ENCODE measurements at places on chromosomes 2 and 18. TPM values are rescaled to one million over a fixed set of nuclear protein-coding genes. Genes with fewer than 3 reads are reported as not detected.

NEURL3 gene
- total RNA-seq, result 0.20 TPM

SNTG2 gene
- not detected for total RNA-seq

DNA sequence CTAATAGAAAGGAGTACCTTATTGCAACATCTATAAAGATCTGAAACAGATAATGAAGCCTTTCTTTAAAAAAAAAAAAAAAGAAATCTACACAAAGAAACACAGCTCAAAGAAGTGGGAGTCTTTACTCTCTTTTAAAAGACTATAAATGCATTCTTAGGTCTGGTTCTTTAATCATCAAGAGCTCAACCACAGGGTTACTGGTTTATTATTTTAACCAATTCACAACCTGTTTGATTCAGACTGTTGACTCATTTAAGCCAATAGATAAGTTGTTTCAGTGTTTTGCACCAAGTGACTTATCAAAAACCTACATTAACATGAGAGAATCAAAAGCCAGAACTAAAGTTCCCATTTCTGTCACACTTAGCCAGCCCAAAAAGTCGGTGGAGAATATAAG lies 93.1 kb downstream of the TCF4 start:
- DNase-seq, result no peak

DNA sequence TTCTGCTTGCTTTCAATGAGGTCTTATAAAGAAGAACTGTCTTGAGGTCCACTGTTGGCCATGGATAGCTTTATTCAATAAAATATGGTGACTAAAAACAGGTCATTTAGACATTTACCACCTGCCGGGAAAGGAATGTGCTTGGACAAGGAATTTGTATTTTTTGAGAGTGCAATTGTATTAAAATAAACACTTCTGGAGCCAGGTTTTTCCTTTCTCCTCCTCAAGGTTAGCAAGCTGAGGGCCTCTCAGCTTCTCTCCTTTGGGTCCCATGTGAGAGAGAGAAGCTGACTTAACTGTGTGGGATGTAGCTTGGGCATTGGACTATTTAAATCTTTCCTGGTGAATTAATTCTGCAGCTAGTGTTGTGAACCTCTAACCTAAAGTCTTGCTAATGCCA lies 321.0 kb downstream of the MEIS1 start:
- DNase-seq, result no peak

DNA sequence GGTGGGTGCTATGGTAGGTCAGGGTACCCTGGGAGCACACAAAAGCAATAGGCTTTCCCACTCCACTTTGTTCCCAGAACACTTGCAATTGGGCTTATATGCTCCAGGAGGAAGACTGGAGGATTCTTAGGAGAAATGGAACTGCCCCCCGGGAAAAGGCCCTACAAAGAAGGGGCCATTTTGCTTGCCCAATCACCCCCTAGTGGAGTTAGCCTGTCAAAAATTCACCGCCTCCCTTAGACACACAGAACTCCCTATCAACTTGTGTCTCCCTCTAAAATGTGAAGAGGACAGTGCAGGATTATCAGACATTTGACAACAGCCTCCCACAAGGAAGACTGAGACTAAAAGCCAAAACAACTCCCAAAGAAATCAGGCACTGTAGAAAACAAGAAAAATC lies 36.5 kb downstream of the NLRC4 start:
- no peak for DNase-seq

VWC2L gene
- total RNA-seq, result not detected

- peak; percentile 81 for DNase-seq
These were observed 115.4 kb downstream of the ACAA2 start for GRCh38 chr18:49697757-49698524.

DNA sequence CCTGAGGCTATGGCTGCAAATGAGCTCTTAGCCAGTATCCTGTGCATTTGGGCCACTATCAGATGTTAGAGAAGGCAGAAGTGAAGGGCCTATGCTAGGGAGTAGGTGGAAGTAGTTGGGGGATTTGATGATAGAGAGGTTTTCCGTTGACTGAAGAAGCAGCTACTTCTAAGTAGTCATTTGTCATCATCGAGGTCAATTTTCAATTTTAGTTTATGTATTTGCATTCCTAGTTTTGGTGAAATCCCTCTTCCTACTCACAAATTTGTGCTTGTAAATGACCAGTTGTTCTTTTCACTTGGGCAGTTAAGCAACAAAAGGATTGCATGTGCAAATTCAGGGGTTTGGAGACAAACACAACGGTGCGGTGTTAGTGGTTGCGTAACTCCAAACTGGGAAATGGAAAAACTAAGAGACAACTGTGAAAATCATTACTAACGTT lies 48.5 kb upstream of the PELI1 start:
- DNase-seq, result no peak

- DNase-seq, result no peak
These were observed 307.4 kb upstream of the VWC2L start for GRCh38 chr2:214103276-214104001.

NTSR2 gene
- not detected for total RNA-seq

TUBA4B gene
- not detected for total RNA-seq

DNA sequence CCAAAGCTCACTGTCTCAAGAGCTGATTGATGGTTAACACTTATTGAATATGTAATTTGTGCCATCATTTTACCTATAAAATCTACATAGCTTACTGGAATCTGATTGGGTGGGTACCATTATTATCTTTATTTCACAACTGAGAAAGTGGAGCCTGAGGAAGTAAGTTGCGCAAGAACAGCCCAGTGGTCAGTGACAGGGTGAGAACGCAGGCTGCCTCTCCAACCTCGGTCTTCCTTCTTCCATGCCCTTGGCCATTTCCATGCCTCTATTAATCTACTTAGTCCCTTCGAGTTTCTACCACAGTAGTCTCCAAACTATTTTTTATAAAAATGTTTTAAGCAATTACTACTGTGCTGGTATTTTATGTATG lies 390.9 kb upstream of the VWC2L start:
- DNase-seq, result no peak

DNA sequence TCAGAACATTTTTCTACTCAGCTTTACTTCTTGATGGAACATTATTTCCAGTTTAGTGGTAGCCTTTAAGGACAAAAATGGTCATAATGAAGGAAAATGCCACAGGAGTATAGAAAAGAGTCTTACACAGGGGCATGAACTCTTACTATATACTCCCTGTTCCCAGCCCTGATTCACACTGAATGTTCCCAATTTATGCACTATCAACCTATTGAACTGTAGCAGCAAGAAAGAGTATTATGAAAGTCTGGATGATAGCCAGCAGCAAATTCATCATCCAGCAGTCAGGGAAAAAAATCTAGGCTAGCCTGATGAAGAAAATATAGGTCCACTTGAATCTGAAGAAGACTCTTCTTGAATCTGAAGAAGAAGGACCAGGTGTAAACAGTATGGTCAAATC lies 1170.3 kb upstream of the CHAC2 start:
- DNase-seq, result no peak

FBXO15 gene
- not detected for total RNA-seq

DNA sequence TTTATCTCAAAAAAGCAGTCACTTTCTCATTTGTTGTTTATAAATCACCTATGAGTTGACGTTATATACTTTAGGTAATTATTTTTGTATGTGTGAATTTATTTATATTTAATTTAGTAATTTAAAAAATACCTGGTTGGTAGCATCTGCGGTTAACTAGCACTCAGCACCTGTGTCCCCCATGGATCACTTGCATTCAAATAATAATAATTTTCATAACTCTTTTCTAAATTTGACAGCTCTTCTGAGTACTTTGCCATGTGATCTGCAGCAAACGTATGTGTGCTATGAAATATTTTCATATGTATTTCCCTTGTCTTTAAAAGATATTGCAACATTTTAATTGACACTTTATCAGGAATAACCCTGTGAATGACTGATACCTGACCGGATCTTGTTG lies 88.1 kb downstream of the CMPK2 start:
- no peak for DNase-seq

GRCh38 chr2:208065476-208065875 lies 40.1 kb upstream of the PLEKHM3 start:
- no peak for DNase-seq

DNA sequence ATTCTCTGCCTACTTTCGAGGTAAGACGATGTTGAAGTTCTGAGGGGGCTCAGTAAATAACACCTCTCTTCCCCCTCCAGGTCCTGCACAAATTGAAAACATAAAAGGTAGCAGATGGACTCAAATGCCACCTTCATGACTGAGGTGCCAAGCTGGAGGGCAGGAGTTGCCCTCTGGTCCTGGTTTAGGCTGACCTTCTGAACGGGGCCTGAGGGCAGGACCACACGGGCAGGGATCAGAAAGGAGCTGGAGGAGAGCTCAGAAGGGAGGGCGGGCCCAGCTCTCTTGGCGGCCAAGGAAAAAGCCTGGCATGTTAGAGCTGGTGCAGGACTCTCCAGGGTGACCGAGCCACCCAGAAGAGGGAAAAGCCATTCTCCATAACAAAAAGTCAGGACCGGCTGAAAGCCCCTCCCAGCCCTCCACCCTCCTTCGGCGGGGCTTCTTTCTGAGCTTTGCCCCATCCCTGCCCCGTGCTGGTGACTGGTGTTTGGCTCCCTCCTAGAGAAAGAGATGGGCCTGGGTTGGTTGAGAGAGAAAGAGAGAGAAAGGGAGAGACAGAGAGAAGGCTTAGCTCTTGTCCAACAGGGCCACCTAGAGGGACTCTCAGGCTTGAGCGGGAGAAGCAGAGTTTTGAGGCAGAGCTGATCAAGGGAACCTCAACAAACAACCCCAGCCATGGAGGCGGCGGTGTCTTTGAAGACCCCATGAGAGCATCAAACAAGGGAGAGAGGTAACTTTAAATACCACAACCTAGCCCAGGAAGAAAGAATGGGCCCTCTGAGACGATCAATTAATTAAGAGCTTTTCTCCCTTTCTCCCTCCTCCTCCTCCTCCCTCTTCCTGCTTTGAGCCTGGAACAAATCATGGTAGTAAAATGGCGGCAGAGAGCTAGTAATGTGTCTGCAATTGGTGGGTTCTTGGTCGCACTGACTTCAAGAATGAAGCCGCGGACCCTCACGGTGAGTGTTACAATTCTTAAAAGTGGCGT lies 50.8 kb downstream of the WIPF1 start:
- DNase-seq, result no peak

DNA sequence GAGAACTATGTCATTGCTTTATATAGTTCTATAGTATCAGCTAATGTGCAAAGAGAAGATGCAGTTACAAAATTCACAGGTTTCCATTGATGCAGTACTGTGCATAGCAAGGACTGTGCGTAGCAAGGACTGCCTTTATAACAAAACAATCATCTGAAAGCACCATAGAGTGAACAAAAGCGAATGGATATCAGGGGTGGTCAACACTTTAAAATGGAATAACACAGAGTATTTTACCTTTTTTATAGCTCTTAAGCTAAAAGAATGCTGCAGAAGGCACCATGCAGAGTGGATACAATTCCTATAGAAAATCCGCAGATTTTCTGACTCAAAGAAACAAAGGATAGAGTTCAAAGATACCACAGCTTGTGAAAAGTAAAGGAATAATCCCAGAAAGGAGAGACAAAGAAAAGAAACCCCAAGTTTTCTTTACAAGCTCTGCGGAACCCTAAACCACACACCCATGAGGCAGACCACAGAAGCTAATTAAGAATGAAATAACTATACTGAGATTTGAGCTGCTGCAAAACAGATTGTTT lies 229.9 kb upstream of the DTNA start:
- DNase-seq, result no peak

DNA sequence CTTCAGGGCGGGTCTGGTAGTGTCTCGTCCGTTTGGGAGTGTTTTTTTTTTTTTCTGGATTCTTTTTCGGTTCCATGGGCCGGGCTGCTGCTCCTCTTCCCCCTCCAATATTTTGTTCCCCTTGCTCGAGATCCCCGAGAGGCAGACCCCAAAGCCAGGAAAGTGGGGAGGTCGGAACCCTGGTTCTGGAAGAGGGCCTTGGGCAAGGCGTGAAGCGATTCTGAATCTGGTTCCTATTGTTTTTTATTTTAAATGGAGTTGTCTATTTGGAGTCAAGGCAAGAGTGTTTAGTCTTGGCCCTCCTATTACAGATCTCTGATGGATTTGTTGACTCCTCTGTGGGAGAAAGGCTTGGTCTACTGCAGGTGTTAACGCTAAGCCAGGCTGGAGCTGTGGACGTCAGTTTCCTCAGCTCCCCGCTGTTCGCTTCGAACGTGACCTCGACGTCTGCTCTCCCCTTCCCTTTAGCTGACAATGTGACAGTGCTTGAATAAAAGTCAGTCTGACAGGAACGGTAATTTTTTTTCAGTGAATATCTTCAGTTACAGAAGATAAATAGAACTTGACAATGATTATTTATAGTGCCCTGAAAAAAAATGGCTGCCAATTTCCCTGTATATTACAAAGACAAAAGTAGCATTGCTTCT lies 683 bp upstream of the DNAJC27 start:
- peak; percentile 71 for DNase-seq

FNDC4 gene
- 11.4 TPM for total RNA-seq

CHRND gene
- 0.53 TPM for total RNA-seq

SLC35G4 gene
- not detected for total RNA-seq

DNA sequence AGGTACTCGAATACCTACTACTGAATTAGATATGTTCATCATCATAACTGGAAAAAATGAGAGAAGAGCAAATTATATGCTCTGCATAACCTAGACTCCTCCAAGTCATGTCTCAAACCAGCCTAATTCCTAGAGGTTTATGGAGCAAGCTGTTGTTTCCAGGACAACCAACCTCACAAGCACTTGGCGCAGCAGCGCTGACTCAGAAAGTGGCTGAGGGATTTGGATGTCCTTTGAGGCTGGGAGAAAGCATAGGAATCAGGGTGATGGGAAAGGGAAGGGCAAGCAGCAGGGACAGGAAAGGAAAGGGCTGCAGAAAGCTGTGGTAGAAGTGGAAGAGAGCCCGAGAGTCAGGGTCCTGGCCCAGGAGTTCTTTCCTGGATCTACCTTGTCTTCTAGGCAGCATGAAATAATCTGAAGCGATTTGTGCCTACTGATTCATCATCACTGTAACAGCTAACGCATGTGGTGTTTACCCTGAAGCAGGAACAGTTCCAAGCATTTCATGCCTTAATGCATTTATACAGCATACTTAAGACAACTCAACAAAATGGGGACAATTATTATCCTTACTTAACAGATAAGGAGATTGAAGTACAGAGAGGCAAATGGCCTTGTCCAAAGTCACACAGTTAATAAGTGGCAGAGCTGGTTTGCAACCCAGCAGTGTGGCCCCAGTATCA lies 3.7 kb downstream of the PLEK start:
- DNase-seq, result no peak

MAP3K2 gene
- total RNA-seq, result 33.5 TPM

EVA1A gene
- 0.24 TPM for total RNA-seq

LYPD1 gene
- not detected for total RNA-seq

- DNase-seq, result no peak
These were observed 69.9 kb downstream of the MGAT5 start for GRCh38 chr2:134323777-134324176.

- peak; percentile 84 for DNase-seq
These were observed 53.0 kb upstream of the ALPP start for GRCh38 chr2:232325324-232326273.

GRCh38 chr2:123364243-123364896 lies 660.7 kb upstream of the CNTNAP5 start:
- no peak for DNase-seq

GRCh38 chr2:63622751-63623150 lies 34.0 kb downstream of the MDH1 start:
- no peak for DNase-seq

GRCh38 chr2:222102575-222103349 lies 196.0 kb downstream of the PAX3 start:
- DNase-seq, result no peak

PROC gene
- total RNA-seq, result not detected

- DNase-seq, result no peak
These were observed 289.0 kb downstream of the CDH2 start for GRCh38 chr18:27887711-27888495.

GKN2 gene
- not detected for total RNA-seq

- DNase-seq, result no peak
These were observed 34.0 kb downstream of the PIGN start for GRCh38 chr18:62152844-62153243.

EVX2 gene
- total RNA-seq, result not detected

All from right cardiac atrium (tissue), 5 donors.